ENCODE measurements at places on chromosomes 1 and 21.

GRCh38 chr1:13766592-13767564, 66.9 kb downstream of the PRDM2 start:
- no peaks in the 10 kb centered on the region for H3K27me3 ChIP-seq
- DNase-seq = no peak
- H3K36me3 ChIP-seq = no peaks in the 10 kb centered on the region

DNA sequence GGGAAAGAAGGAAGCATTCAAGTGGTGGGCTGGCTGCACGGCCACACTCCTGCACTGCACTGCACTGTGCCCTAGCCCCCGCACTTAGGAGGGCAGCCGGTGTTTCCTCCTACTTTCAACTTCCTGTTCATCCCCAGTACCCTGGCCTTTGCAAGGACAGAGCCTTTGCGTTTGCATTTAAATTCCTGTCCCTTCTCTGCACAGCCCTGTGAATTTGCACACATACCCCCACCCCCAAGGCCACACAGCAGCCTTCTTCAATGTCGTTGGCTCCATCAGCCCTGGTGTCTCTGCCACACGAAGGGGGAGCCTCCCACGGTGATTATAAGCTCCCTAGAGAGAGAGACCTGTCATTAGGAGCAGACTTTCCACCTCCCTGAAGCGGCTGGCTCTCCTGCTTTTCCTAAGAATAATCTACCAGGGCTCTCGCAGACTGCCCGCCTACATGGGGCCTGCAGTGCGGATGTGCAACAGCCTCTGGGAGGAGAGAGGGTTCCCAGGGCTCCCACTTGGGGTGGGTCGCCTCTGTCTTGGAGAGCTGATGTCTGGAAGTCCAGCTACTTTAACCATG, 13.2 kb upstream of the SLC45A3 start:
- no peaks in the 10 kb centered on the region for H3K27me3 ChIP-seq
- no peaks in the 10 kb centered on the region for H3K4me1 ChIP-seq
- DNase-seq = no peak

DNA sequence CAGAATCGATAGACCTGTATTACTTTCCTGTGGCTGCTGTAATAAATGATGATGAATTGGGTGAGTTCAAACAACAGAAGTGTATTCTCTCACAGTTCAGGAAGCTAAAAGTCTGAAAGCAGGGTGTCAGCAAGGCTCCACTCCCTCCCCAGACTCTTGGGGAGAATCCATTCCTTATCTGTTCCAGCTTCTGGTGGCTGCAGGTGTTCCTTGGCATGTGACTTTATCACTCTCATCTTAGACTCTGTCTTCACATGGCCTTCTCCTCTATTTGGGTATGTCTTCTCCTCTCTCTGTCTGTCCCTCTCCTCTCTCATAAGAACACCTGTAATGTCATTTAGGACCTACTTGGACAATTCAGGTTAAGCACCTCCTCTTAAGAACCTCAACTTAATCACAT, 44.1 kb upstream of the SLC2A1 start:
- H3K27me3 ChIP-seq = peaks cover 4% of the 10 kb centered on the region
- H3K27ac ChIP-seq = no peak overlapping the region
- H3K4me1 ChIP-seq = no peaks in the 10 kb centered on the region
- no peaks in the 10 kb centered on the region for H3K36me3 ChIP-seq
- no peak overlapping the region for H3K4me3 ChIP-seq

DNA sequence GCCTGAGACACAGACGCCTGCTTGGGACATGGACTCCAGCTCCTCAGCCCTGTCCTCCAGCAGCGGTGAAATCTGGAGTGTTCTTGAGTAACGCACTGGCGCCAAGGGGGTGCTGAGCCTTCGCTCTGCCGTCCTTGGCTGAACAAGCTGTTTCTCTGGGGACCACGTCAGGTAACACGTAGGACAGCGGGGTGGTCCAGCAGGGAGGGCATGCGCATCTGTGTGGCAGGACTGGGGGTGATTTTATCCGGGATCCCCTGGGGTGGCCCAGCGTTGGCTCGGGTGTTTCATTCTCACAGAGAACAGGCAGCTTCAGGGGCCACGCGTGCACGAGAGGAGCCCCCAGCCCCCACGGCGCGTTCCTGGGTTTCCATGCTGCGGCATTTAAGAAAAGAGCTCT, 61.2 kb downstream of the AGPAT3 start:
- H3K36me3 ChIP-seq = no peaks in the 10 kb centered on the region
- peaks cover 31% of the 10 kb centered on the region for H3K4me1 ChIP-seq
- no peak overlapping the region for H3K27ac ChIP-seq
- peak; percentile 65 for DNase-seq
- no peaks in the 10 kb centered on the region for H3K27me3 ChIP-seq
- no peak overlapping the region for H3K4me3 ChIP-seq

GRCh38 chr1:214312530-214313051, 31.6 kb downstream of the SMYD2 start:
- peaks cover 7% of the 10 kb centered on the region for H3K4me1 ChIP-seq
- no peak overlapping the region for H3K27ac ChIP-seq
- DNase-seq = no peak
- H3K36me3 ChIP-seq = no peaks in the 10 kb centered on the region
- no peak overlapping the region for H3K4me3 ChIP-seq

GRCh38 chr1:205440476-205441317, 15.1 kb downstream of the BLACAT1 start:
- peaks cover 39% of the 10 kb centered on the region for H3K4me1 ChIP-seq
- H3K27ac ChIP-seq = peak overlapping the region; percentile 38
- DNase-seq = peak; percentile 85
- no peak overlapping the region for H3K4me3 ChIP-seq
- no peaks in the 10 kb centered on the region for H3K36me3 ChIP-seq

- H3K27me3 ChIP-seq = no peaks in the 10 kb centered on the region
- no peaks in the 10 kb centered on the region for H3K36me3 ChIP-seq
Observed at GRCh38 chr21:29135481-29135880, 5.0 kb downstream of the MAP3K7CL start.

- H3K27ac ChIP-seq = peak overlapping the region; percentile 84
- no peaks in the 10 kb centered on the region for H3K27me3 ChIP-seq
- no peaks in the 10 kb centered on the region for H3K36me3 ChIP-seq
- H3K4me1 ChIP-seq = peaks cover 21% of the 10 kb centered on the region
Observed at GRCh38 chr1:212241957-212242287, 43.3 kb upstream of the PPP2R5A start.

DNA sequence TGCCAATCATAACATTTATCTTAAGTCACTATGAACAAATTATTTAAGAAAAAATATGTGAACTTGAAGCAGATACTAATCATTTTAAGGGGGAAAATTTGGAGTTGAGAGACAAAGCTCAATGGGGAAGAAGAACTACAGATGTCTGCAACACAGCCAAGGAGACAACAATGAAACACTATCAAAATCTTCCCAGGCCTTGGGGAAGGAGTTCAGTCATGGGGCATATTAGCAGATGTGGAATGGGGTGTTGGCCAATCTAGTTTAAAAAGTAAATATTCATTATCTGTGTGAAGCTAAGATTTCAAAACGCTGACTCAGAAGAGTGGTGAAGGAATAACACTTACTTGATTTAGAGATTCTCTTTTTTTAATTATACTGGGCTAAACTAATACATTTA, 671.6 kb upstream of the ZP4 start:
- DNase-seq = no peak
- H3K4me1 ChIP-seq = no peaks in the 10 kb centered on the region
- H3K4me3 ChIP-seq = no peak overlapping the region

DNA sequence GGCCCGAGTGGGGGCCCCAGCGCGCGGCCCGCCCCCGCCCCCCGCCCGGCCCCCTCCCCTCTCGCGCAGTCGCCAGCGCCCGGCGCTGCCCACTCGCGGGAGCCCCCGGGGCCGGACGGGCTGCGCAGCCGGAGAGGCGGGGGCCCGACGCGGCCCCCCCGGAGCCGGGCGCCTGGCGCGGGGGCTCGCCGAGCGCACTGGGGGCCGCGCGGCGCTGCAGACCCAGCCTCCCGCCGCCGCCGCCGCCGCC, 146 bp upstream of the ZNF362 start:
- no peaks in the 10 kb centered on the region for H3K36me3 ChIP-seq
- no peaks in the 10 kb centered on the region for H3K27me3 ChIP-seq
- H3K4me3 ChIP-seq = peak overlapping the region; percentile 60
- H3K4me1 ChIP-seq = peaks cover 24% of the 10 kb centered on the region
- DNase-seq = no peak

DNA sequence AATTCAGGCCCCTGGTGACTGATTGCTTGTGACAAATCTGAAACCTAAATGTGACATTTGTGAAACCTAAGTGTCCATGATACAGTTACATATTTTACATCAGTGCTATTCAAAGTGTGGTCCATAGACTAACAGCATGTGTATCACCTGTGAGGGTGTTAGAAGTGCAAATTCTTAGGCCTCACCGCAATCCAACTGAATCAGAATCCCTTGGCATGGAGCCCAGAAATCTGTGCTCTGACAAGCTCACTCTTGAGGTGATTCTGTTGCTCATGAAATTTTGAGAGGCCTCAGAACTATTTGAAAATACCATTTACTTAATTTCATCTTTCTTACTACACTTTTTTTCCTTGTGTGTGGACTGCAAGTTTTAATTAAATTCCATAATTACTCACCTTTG, 587.9 kb downstream of the ADGRL2 start:
- H3K4me1 ChIP-seq = no peaks in the 10 kb centered on the region
- H3K36me3 ChIP-seq = no peaks in the 10 kb centered on the region
- H3K27ac ChIP-seq = no peak overlapping the region
- no peak overlapping the region for H3K4me3 ChIP-seq

- DNase-seq = peak; percentile 57
- no peak overlapping the region for H3K27ac ChIP-seq
- no peak overlapping the region for H3K4me3 ChIP-seq
- no peaks in the 10 kb centered on the region for H3K27me3 ChIP-seq
Observed at GRCh38 chr1:203592156-203592555, 34.5 kb upstream of the ATP2B4 start.

GRCh38 chr1:90826834-90827233, 109.7 kb upstream of the BARHL2 start:
- no peaks in the 10 kb centered on the region for H3K27me3 ChIP-seq
- H3K36me3 ChIP-seq = no peaks in the 10 kb centered on the region
- H3K4me1 ChIP-seq = no peaks in the 10 kb centered on the region
- no peak for DNase-seq
- no peak overlapping the region for H3K27ac ChIP-seq

DNA sequence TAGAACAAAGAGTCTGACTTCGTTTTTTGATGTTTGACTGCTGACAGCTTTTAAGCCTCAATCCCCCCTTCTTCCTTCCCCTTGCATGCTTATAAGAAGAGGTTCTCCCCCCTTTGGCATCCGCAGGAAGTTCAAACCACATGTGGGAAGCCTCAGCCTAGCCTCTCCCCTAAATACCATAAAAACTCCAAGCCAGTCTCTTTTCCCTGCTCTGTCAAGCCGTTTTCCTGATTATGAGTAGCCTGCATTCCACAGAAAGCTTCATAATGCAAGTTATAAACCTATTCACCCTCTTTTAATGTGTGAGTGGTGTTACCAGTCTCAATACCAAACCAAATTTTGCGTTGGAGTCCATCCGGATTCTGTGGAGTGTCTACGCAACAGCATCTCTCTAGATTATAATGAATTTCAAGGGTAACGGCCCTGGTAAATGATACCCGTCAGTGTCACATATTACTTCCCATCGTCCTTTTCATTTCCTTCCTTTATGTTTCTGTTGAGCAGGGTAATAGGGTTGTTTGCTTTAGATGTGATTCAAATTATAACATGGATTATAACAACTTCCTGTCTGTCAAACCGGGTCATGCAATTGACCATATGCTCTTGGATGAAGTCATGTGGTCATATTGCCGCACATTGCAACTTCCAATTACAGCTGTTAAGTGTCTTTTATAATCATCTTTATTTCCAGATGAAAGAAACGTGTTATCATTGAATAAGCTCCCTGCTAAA, 717.5 kb downstream of the RWDD3 start:
- no peaks in the 10 kb centered on the region for H3K27me3 ChIP-seq
- H3K4me3 ChIP-seq = no peak overlapping the region

- no peak for DNase-seq
- no peak overlapping the region for H3K4me3 ChIP-seq
- H3K27me3 ChIP-seq = no peaks in the 10 kb centered on the region
- H3K27ac ChIP-seq = peak overlapping the region; percentile 1
Observed at GRCh38 chr1:25580927-25581326, 35.7 kb upstream of the MAN1C1 start.

DNA sequence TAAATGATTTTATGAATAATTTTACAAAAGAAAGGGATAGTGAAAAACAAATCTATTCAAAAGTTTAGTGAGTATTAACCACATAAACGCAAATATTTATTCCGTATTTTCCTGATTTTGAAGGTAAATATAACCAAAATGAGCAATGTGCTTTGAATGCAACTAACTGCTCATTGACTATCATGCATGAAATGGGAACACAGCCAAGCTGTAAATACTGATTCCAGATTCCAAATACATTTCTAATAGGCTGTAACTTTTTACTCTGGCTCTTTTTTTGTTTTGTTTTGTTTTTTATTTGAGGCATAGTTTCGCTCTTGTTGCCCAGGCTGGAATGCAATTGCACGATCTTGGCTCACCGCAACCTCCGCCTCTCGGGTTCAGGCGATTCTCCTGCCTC, 41.8 kb downstream of the SELENOF start:
- no peaks in the 10 kb centered on the region for H3K4me1 ChIP-seq
- DNase-seq = no peak
- no peak overlapping the region for H3K27ac ChIP-seq

DNA sequence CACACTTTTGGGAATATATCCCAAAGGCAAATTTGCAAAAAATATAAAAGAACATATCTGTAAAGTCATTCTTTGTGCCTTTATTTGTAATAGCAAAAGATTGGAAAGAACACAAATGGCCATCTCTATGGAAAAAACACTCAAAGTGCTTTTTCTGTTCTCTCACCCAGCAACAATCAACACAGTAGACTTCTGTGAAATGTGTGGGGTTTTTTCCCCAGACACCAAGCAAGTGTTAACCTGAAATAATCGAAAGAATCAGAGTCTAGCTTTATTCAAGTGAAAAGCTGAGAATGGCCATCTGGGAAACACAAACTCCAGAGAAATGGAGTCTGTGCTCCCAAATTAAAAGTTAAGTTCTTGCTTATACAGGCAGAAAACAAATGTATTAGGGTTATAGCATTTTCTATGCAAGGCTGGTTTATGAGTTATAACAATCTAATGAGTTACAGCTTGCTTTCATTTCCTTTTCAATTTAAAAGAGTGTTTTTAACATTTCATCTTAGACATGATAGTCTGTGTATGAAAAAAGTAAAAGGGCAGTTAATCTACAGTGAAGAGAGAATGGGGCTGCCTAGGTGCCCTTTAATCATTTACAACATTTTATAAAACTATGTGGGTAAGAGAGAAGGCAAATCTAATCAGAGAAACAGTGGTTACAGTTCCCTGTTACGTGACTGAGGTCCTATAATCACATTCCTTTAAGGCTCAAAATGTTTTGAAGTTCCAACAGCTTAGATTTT, 46.6 kb downstream of the SLC30A7 start:
- H3K4me1 ChIP-seq = no peaks in the 10 kb centered on the region
- H3K36me3 ChIP-seq = no peaks in the 10 kb centered on the region
- no peak for DNase-seq
